ENCODE measurements at places on chromosomes 7 and 10.

DNA sequence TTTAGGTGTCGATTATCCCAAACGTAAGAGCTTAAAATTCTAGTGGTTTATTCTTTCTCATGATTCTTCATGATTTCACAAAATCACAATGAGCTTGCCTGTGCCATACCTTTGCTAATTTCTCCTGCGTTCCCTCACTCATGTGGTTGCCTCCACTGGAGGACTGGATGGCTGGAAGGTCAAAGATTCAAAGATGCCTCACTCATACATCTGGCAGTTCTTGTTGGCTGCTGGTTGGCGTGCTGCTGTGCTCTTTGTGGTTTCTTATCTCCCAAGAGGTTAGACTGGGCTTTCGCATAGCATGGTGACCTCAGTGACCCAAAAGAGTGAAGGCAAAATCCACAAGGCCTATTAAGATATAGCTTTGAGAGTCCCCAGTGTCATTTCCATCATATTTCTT lies 877.6 kb upstream of the AUTS2 start:
- DNase-seq: no peak

DNA sequence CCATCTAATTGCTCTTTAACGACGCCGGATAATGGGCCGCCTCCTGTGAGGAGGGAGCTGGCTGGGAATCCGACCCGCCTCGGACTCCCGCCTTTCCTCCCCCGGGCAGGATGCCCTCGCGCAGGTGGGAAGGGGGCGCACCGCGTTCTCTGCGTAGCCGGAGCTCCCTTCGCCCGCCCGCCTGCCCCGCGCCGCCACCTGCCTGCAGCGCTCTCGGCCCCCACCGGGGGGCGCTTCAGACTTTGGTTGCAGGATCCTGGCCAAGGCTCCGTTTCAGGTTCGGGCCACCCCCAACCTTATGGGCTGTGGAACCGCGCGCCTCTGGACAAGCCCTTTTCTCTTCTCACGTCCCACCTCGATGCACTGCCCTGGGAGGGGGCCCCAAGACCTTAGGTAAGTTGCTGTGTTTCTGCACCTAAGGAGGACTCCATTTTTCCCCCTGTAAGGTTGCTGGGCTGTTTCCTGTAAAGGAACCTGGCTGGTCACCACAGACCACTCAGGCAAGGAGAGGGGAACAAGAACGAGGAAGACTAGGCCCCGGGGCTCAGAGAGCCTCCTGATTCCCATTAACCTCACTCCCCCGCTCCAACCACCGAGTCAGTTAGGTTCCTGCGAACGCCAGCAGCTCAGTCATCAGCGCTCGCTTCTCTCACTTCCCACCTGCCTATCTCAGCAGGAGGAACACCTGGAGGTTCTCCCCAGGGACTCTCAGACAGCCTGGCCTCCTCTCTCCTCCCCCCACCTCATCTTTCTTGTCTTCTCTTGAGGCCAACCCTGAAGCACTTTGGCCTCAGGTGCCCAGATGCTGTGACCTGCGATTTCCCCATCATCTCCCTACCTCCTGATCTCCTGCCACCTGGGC lies 11.3 kb upstream of the KAZALD1 start:
- peak; percentile 71 for DNase-seq

DNA sequence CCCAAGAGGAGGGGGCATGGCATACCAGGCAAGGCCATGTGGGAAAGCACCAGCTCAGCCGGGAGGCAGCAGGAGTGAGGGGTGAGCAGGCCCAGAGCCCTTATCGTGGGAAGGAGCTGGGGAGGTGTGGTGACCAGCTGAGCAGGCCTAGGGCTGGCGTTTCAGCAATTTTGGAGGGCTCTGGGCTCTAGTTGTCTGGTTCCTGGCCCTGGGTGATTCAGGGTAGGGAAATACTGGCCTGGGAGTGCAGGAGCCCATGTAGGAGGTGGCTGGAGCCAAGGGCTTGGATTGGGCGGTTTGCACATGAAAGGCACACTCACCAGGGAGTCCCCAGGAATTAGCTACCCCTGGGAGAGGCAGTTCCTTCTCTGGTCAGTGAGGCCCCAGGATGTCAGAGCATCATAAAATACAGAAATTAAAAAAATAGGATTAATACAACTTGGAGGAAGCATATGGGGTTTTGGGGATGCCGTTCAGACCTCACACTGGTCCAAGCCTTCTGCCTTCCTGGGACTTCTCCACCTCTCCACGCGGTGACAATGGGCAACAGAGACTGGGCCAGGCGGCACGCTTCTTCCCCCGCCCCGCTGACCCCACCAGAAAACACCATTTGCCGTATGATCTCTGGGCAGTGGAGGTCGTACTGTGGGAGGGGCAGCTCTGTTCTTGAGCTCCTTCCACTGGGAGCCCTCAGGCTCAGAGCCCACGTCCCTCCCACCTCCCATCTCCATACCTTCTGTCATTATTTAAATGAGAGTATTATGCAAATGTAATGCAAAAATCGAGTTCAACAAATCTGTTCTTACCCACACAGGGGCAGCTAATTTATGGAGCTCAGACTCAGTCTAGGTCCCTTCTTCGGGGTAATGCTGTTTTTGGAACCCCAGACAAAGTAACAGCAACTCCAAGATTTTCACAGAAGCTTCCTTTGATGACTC lies 133.0 kb upstream of the FAM20C start:
- no peak for DNase-seq

GRCh38 chr10:117716889-117717288 lies 174.3 kb downstream of the EMX2 start:
- no peak for DNase-seq

GRCh38 chr7:31748084-31748483 lies 61.1 kb downstream of the PPP1R17 start:
- no peak for DNase-seq

DNA sequence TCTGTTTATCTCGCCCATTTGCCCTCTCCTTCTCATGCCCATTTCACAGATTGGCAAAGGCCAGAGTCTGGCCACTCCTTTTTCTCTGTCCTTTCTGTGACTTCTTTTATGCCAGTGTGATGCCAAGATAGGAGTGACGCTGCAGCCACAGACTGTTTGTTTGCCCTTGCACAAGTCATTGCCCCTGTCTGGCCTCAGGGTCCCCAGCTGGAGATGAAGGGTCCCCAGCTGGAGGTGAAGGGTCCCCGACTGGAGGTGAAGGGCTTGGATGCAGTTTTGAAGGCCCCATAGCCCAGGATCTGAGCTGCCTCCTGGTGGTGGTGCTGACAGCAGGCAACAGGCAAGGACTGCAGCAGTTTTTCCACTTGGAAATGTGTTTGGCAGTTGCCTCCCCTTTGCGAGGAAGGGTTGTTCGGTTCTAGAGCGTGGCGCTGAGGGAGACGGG lies 50.8 kb upstream of the SLC29A3 start:
- no peak for DNase-seq

- no peak for DNase-seq
Observed at GRCh38 chr10:126337251-126337810, 50.9 kb downstream of the ADAM12 start.

GRCh38 chr10:28160866-28161405 lies 141.9 kb downstream of the MPP7 start:
- no peak for DNase-seq

- DNase-seq: no peak
Observed at GRCh38 chr7:55517191-55517633, 55.1 kb downstream of the VOPP1 start.

DNA sequence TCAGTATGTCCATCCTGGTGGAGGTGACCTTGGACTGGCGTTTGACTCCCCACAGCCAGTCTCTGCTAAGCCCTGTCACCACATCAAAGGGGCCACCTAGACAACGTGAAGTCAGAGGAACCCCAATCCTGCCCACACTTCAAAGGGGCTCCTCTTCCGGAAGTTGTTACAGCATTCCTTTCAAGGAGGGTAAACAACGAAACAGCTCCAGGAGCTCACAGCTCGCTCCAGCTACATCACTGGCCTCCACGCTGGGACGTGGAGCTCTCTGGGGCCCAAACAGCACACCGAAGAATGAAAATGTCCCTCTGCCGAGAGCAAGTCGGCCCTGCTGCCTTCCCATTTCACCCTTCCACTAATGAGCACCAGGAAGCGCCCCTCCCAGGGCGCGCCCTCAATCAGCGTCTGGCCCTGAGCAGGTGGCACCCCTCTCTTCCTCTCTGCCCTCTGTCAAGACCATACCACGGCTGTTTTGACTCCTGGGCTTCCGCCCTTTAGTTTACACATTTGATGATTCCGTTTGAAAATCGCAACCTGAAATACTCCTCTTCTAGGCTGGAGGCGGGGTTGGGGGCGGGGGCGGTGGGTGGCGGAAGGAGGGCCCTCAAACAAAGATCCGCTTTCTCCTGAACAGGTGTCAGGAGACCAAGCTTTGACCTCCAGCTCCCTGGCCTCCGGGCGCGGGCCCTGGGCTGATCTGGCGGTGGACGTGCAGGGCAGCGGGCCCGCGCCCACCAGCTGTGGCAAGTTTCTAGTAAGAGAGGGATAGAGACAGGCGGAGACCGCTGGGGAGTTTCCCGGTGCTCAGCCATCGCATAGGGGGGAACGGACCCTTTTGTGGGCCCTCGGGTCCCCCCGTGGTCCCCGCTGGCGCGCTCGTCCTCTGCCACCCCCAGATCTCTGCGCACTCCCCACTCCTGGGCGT lies 53.1 kb upstream of the KDM7A start:
- peak; percentile 47 for DNase-seq

GRCh38 chr10:123863183-123863575 lies 28.4 kb downstream of the CPXM2 start:
- DNase-seq: no peak

DNA sequence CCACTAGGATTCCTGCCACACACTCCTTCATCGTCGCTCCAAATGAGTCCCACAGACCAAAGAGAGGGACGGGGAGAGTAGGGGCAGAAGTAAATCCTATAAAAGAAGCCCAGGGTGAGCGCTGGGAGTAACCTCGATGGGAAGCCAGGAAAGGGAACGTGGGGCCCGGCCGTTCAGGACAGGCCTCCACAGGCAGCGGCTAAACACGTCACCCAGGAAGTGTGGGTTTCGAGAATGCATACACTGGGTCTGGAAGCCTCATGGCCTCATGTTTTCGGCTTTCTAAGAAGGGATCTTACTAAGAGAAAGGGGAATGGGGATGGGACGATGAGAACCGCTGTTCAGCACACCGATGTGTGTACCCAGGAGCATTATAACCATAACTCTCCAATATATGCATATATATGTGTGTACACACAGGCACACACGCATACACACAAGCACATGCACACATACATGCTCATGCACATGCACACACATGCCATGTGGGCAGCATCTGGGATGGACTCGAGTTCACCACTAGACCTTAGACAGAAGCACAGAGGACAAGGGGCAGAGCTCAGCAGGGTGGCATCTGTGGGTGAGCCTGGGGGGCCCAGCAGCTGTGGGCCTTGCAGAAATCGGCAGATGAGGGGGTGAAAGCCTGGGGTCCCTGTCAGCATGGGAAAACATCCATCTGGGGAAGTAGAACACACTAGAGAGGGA lies 14.8 kb upstream of the CNPY1 start:
- no peak for DNase-seq

- DNase-seq: no peak
Observed at GRCh38 chr7:112938863-112939573, 147.6 kb downstream of the GPR85 start.

DNA sequence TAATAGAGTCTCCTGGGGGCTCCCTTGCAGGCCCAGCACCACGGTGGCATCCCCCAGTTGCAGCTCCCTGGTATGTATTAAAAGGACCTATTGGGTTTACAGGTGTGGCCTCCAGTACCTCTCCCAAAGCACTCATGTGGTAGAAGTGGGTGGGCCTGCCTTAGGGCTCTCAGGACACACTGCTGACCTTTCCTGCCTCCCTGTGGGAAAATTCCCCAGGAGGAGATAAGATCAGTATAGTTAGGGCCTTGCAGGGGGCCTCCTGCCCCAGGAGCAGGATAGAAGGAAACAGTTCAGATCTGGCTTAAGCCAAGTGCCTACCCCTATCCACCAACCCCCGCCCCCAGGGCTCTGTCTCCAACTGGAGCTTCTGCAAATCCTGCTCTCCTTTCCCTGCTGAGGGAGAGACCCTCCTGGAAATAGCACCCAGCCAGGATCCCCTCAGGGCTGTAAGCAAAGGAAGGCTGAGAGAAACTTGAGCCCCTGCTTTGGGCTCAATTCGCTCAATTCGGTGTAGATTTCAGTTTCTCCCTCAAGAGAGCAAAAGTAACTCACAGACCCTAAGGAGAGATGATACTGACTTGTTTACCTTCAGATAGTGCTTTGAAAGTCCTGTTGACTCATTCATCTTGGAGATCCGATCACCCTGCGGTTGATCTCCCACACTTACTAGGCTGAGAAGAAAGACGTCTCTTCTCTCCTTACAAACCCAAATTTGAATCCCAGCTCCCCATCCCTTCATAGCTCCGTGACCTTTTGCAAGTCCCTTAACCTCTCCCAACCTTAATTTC lies 130.6 kb downstream of the WDR11 start:
- DNase-seq: no peak

DNA sequence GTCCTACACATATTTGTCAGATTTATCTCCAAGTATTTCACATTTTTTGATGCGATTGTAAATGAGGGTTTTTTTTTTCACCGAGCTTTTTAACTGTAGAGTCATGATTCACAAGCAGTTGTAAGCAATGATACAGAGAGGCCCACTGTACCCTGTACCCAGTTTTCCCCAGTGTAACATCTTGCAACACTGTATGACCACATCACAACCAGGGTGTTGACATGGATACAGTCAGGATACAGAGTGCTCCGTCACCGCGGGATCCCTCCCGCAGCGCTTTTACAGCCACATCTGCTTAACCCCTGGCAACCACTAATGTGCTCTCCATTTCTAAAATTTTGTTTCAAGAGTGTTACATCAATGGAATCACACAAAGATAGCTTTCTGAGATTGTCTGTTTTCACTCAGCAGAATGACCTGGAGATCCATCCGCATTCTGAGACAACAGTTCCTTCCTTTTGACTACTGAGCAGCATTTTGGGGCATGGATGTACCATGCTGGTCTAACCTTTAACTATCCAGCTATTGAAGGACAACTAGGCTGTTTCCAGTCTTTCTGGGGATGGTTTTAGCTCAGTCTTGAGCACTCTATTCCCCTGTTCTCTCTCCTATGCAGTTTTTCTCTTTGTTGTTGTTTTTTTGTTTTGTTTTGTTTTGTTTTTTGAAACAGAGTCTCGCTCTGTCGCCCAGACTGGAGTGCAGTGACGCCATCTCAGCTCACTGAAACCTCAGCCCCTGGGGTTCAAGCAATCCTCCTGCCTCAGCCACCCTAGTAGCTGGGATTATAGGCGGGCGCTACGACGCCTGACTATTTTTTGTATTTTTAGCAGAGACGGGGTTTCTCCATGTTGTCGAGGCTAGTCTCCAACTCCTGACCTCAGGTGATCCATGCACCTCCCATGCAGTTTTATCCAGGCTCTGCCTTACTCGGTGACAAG lies 25.9 kb downstream of the GPRIN2 start:
- no peak for DNase-seq

GRCh38 chr10:118808601-118809356 lies 54.0 kb upstream of the CACUL1 start:
- DNase-seq: no peak

- no peak for DNase-seq
Observed at GRCh38 chr10:30992681-30993080, 39.0 kb downstream of the ZNF438 start.

DNA sequence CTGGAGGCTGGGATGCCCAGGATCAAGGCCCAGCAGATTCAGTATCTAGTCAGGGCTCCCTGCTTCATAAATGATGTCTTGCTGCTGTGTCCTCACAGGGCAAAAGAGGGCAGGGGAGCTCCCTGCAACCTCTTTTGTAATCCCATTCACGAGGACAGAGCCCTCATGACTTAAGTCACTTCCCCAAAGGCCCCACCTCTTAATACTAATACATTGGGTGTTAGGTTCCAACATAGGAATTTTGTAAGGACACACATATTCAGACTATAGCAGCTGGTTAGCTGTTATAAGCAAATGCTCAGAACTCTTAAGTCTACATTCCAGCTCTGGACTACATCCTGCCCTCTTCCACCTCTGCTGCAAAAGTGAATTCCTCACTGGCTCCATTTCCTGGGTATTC lies 63.0 kb downstream of the VOPP1 start:
- peak; percentile 93 for DNase-seq

All from suppressor macrophage (primary cell).